Anterior cingulate cortex (tissue), 58 donors: ENCODE measurements at places on chromosomes 4 and X.
A peak's percentile ranks its signal among the peaks of the same experiment; 100 is the strongest.

DNA sequence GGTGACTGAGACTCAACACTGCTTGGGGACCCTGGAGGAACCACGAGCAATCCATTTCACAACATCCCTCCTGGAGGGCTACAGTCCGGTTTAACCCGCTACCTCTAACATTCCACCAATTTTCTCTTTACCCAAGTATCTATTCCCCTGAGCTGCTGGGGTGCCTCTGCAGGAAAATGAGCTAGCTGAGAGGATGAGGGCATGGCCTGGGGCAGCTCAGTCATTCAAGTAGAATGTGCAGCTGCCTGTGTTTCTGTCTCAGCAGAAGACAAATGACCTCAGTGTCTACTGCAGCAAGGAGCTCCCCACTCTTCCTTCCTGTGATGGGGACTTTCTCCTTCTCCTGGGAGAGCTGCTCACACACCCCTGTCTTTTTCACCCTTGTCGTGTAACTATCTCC, 120.8 kb downstream of the ZNF518B start:
- DNase-seq: no peak

GRCh38 chrX:9211269-9211668, 177.3 kb upstream of the FAM9B start:
- no peak for DNase-seq

DNA sequence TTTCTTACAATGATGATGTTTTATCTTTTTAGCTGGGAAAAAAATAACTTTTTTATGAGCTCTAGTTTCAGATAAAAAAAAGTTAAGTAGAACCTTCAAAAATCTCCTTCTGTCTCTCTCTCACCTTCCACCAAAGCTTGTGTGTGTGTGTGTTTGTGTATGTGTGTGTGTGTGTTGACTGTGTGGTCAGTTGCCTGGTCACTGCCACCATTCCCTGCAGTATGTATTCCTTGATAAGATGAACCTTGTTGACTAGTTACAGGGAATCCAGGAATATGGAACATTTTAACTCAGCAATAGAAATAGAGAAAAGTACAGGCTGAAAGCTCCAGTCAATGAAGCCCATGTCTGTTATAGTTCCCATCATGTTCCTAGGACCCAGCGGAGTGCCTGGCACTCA, 143.5 kb downstream of the CORIN start:
- DNase-seq: no peak

DNA sequence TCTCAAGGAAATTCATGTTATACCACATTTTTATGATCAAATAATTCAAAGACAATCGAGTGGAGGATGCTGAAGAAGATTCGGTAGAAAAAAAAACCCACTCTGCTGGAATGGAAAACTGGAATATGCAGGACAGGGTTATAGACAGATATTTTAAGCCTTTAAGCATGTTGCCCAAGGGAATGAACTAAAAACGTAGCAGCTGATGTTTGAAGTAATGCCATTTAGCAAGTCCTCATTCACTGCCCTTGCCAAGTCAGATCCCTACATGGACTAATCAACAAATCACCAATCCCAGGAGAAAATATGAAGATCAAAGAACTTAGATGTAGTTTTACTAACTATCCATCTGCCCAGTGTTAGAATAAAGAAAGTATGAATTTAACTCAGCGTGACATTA, 75.6 kb upstream of the ETNPPL start:
- DNase-seq: no peak

GRCh38 chr4:45350438-45350837, 624.1 kb upstream of the GNPDA2 start:
- DNase-seq: no peak

DNA sequence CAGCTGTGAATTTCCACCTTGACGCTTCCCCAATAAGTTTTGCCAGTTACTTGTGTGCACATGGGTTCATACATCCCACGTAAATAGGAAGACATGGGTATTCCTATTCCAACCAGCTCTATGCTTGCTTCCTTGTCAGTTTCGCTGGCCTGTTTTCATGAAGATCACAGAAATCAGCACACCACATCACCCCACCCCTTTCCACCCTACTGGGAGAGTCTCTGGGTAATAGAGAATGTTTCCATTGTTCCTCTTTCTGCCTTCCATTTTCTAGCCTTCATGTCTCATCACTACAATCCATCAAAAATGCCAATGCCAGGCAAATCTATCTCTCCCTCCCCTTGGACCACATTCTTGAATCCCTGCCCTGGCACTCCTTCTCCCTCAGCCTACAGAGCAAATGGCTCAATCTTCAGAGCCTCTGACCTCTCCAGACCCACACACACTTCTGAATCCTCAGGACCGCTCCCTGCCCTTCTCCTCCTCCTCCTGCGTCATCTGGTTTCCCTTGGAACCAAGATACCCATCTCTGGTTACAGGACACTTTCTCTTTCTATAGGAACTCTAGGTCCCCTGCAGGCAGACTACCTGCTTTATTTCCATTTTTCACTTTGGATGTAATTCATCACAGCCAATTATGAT, 323.3 kb downstream of the DHX15 start:
- no peak for DNase-seq

DNA sequence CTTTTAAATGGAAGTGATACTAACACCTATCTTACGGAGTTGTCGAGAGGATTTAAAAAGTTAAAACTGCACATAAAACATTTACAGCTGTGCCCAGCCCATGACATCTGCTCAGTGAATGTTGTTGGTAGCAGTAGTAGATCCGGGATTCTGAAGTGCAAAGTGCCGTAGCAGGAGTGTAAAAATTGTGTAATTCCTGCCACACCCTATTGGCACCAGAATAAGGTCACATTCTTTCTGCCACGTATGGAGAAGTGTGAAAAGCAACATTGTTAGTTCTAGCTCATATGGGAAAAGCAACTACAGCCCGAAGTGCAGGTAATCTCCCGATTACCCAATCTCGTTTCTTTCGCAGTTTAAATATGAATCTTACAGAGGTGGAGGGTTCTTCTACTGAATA, 31.2 kb downstream of the PRIMPOL start:
- no peak for DNase-seq

GRCh38 chr4:156654410-156654809, 317.2 kb downstream of the PDGFC start:
- no peak for DNase-seq

DNA sequence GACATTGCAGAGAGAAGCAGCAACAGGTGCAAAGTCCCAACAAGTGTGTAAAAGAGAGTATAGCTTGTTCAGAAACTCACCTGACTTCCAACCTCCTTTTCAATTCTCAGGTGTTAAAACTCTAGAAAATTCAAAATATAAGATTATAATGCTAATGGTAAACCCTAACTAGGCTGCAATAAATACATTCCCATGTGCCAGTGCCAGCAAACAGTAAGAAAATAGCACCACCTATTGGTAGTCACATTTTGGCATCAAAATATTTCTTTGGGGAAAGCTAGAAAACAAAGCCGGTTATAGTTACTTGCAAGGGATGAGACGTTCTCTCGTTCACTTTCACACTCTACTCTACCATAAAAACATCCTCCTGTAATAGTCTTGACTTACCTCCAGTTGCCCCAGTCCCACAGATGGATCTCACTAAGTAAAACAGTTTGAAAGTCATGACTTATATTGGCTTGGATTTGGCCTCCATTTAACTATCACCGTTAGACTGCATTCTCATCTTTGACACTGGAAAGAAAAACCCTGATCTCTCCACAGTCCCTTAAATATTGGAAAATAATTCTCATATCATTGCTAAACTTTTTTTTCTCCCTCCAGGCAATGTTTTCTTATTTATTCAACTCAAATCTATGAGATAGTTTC, 9.6 kb downstream of the BMP3 start:
- no peak for DNase-seq

DNA sequence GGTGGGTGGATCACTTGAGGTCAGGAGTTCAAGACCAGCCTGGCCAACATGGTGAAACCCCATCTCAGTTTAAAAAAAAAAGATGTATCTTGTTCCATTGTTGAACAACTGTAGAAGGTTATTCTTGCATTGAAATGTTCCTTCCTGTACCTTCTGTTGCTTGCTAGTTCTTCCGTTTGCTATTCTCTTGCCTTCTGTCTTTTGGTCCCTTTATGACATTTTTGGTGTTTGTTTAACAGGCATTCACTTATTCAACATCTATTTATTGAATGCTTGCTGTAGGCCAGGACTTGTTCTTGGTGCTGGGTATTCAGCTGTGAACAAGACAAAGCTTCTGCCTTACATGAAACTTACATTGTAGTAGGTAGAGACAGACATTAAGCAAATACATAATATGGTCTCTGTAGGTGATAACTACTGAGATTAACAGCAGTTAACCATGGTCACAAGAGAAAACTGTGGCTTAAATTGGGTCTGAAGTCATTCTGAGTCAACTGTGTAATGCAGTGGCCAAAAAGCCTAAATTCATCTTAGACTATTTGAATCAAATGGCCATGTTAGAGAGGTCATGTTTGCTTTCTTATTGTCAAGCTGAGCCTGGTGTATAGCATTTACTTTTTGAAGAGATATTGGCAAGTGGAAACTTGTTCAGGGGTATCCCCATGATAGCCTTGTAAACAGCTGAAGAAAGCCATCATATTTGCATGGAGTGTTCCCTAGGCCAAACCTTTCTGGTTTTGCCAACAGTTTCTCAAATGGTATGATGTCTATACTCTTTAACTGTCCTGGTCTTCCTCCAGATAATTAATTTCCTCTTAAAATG, 35.6 kb downstream of the GAB1 start:
- no peak for DNase-seq

DNA sequence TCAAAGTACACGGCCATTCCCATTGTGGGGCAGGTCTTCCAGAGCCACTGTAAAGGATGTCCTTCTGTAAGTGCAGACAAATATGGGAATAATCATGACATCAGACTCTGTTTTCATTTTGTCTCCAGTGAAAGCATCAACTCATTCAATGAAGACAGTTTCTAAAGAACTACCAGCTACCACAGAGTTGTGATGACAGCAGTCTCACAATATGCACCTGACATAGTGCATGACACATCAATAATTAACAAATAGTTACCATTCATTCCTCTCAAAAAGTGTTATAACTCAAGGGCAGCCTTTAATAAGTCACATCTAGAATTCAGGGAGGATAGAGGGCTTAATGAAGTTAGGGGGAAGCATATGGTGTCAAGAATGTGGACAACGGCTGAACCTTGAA, 20.2 kb downstream of the MTTP start:
- DNase-seq: no peak

DNA sequence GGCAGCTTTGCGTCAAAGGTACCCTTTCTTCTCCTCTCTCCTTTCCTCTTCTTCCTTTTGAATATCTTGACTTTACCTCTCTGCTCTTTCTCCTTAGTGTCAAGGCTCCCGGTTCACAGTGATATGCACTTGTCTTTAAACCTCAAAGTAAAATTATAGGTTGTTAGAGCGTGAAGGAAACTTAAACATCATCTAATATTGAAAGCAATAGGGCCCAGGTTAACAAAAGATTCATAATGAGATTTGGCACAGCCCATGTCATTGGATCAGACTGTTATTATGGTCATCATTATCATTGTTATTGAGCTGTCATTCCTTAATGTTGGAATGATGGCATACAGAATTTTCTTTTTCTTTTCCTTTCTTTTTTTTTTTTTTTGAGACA, 32.5 kb downstream of the FTHL17 start:
- no peak for DNase-seq

DNA sequence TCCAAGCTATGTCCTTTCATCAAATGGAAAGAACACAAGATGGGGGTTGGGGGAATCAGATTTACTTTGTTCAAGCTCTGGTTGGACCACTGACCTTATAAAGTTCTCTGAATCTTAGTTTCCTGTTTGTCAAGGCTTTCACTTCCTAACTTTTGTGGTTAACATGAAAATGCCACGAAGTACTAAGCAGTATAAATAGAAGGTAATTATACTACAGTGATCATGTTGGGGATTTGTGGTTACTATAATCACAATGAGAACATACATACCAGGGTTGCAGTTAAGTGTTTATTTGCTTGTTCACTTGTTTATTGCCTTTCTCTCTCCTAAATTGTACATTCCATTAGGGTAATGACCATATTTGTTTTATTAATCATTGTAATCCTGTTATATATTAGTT, 53.2 kb downstream of the SPRY1 start:
- no peak for DNase-seq

DNA sequence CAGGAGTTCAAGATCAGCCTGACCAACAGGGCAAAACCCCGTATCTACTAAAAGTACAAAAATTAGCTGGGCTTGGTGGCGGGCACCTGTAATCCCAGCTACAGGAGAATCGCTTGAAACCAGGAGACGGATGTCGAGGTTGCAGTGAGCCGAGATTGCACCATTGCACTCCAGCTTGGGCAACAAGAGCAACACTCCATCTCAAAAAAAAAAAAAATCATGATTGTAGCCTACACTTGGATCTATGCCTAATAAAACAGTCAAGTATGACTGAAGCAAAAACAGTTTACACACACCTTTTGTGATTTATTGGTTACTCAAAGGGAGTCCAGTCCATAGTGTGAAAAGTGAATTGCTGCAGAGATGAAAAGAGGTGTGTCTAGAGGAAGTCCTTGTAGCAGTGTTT, 34.7 kb upstream of the TASL start:
- no peak for DNase-seq

- no peak for DNase-seq
Measured at GRCh38 chr4:20883677-20884076, 183.4 kb downstream of the PACRGL start.

GRCh38 chrX:107726816-107727534, 48.6 kb downstream of the TSC22D3 start:
- DNase-seq: no peak

GRCh38 chr4:109276482-109277095, 25.9 kb downstream of the COL25A1 start:
- no peak for DNase-seq

GRCh38 chrX:80808881-80809411, 731 bp downstream of the BRWD3 start:
- peak; percentile 12 for DNase-seq

GRCh38 chr4:135050086-135050717, 848.6 kb upstream of the PABPC4L start:
- DNase-seq: no peak

GRCh38 chr4:89469930-89470375, 162.4 kb upstream of the GPRIN3 start:
- DNase-seq: no peak

DNA sequence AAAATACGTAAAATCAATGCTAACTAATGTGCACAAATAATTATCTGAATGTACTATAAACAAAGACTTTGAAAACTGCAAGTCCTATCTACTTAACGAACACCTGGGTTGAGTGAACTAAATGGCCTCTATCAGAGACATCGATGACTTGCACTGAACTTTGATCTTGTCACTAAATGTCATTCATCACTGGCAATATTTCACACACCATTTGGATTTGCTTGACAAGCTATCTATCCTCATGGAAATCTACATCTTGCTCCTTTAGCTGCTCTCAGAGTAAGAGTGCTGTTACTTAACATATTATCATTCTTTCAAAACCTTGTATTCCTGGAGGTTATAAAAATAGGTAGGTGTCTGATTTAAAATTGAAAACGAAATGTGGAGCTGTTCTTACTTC, 289.3 kb downstream of the TLL1 start:
- no peak for DNase-seq

- DNase-seq: no peak
Measured at GRCh38 chrX:56987741-56988140, 7.6 kb downstream of the SPIN3 start.

DNA sequence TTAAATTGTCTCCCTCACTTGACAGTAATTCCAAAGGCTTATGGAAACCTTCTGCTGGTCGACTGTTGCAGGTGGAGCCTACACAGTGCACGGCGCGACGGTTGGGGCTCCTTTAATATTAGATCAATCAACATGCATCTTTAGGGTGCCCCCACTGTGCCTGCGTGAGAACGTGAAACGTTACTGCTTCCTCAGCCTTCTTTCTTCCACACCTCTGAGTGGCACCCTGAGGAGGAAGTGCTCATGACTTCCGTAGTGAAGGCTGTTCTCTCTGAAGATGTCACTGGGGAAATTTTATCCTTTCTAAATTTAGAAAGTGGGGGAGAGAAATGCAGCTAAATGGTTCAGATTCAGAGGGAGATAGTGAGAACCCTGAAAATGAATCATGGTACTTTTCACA, 184.0 kb upstream of the ZFP42 start:
- no peak for DNase-seq
